ENCODE measurements at places on chromosomes 7 and 10. TPM values are rescaled to one million over a fixed set of nuclear protein-coding genes. Genes with fewer than 3 reads are reported as not detected.

The APBB1IP gene
- total RNA-seq = 3.3 TPM

The NFE2L3 gene
- total RNA-seq = 5.3 TPM

The C7orf57 gene
- total RNA-seq = not detected

The SRRM3 gene
- total RNA-seq = not detected

The CYCS gene
- total RNA-seq = 67.4 TPM

The DKK1 gene
- total RNA-seq = not detected

GRCh38 chr10:124150189-124150806 lies 56.9 kb upstream of the CHST15 start:
- DNase-seq = no peak

DNA sequence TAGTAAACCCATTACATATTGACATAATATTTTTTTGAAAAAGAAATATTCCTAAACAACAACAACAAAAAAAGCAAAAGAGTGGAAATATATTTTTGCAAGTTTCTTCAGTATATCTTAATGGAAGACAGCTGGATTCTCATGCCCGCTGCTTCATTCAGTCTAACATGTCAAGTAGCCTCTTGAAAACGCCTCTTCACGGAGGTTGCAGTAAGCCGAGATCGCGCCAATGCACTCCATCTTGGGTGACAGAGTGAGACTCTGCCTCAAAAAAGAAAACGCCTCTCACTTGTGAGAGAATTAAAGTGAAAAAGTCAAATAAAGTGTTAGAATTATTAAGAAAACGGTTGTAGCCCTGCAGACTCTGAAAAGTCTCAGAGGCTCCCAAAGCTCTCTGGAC lies 1.3 kb downstream of the CUTC start:
- no peak for DNase-seq

DNA sequence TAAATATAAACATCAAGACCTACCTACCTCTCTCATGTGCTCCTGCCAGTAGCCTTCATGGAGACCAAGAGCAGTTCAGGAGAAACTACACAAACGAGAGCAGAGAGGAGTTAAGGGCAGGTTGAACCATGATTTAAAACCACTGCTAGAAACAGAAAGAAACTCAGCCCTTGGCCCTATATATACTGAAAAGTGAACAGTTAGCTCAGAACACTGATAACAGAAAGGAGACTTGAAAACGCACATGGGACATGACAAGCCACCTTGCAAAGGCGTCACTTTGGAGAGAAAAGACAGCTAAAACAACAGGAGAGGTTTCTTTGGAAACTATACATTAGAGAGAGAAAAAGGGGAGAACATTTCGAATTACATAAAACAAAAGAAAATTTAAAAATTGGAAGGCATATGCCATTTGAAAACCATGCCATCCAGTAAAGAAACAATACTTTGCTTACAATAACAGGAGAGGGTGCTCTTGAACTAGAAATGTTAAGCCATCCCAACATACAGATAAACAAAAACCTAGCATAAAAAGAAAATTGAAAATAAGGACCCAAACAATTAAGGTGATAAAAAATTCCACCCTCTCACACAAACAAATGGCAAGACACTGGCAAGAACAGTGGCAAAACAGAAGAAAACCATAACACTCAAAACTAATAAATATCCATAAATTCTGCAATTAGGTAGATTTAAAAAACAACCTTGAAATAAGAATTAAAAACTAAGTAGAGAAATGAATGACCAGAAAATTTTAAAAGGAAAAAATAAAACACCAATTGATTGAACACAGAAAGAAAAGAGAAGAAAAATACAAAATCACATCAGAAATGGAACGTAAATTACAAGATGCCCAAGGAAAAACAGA lies 232.7 kb downstream of the IMMP2L start:
- DNase-seq = no peak

DNA sequence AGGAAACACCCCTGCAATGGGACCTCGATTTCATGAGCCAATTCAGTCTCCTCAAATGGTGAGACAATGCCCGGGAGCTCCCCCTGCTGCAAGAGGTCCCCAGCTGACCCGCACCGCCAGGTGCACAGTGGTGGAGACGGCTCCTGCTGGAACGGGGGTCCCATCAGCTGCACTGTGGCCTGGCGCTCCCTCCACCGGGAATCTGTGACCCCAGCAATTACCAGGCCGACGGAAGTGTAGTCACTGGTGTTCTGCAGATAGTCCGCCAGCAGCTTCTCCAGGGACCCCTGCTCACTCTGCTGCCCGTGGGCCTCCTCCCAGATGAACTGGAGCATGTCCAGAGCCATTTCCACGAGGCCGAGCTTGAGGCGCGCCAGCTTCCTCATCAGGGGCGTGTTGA lies 64.9 kb upstream of the NKX6-2 start:
- no peak for DNase-seq

- DNase-seq = no peak
These were observed 26.3 kb downstream of the WBP1L start for GRCh38 chr10:102770108-102770482.

GRCh38 chr7:152011860-152012259 lies 13.6 kb upstream of the GALNT11 start:
- DNase-seq = no peak

DNA sequence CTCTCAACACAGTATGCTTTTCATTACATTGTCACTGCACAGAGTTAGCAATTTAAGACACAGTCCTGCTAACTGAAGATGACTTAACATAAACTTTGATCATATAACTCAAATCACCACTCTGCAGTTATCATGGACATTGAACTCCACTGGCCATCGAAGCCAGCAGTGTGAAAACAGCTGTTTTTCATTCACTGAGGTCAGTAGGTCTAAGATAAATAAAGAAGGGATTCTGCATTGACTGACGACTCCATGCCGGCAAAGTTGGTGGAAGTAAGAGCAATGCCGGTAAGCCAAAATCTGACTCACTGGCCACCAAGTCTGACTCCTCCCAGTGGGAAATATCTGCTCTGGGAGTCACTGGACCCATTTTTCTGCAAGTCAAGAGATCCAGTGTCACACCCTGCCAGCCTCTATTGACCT lies 449.9 kb upstream of the ANKRD30A start:
- no peak for DNase-seq

- no peak for DNase-seq
These were observed 90.2 kb downstream of the TACC2 start for GRCh38 chr10:122078965-122079795.

GRCh38 chr10:30494558-30494957 lies 60.6 kb downstream of the MAP3K8 start:
- no peak for DNase-seq

DNA sequence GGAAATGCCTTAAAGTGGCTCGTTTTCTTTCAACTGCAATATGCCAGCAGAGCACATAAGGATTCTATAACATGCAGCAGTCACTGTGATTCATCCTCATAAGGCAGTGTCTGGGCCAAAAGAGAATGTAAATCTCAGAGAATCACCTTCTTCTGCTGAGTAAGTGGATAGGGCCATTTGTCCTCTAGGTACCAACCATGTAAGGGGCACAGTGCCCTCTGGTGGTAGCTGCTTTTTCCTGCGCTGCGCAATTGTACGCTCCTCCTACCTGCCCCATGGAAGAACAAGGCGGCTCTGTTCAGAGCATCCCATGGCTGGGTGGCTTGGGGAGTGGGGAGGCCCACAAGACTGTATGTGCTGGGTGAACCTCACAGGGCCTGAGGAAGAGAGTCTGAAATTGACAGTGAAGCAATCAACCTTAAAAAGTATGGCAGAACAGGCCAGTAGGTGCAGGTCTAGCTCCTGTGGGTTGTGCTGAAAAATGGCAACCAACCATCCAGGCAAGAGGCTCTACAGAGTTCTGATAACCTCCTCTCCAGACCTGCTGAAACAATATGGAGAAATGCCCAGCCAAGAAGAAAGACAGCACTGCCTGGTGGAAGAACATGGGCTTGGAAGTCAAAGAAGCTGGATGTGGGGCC lies 78.6 kb upstream of the C10orf90 start:
- DNase-seq = no peak

DNA sequence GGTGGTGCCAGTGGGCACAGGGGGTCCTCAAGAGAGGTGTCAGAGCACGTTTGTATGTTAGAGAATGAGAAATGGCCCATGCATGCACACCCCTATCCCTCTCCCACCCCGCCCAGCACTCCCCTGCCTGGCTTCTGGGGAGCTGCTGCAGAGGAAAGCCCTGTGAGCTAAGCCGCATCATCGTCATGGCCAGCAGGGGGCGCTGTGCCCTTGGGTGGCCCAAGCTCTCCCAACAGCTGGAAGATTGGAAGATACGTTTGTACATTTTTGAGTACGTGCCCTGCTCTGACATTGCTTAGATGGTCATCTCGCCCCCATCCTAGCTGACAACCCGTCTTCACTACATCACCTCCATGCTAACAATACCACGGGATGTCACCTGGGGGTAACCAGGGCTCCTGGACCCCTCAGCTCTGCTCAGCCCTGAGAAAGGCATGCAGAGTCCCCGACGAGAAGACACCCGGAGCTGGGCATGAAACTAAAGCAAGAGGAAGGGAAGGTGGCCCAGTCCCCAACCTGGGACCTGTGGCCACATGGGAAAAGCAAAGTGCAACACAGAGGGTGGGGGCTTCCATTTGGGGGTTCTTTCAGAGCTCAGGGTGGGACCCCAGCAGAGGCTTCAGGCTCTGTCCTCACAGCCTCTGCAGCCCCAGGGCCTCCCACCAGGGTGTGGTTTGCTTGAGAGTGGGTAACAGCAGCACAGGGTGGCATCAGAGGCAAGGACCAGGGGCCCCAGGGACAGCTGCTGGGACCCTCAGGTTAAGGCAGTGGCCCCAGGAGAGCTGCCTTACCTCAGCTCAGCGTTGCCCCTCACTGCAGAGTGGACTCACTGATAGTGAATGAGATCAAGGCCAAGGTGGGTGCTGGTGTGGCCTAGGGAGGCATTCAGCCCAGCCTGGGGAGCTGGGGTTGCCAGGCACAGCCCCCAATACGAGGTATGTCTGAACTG lies 136.6 kb downstream of the PTPN20 start:
- peak; percentile 80 for DNase-seq

GRCh38 chr10:100810091-100810834 lies 64.9 kb downstream of the PAX2 start:
- no peak for DNase-seq

Data from Peyer's patch (tissue), 4 donors.